ENCODE measurements at places on chromosomes 7 and 10. TPM values are rescaled to one million over a fixed set of nuclear protein-coding genes. Genes with fewer than 3 reads are reported as not detected.

- no peaks in the 10 kb centered on the region for H3K27me3 ChIP-seq
- H3K27ac ChIP-seq, result no peak overlapping the region
- H3K36me3 ChIP-seq, result no peaks in the 10 kb centered on the region
- no peaks in the 10 kb centered on the region for H3K4me1 ChIP-seq
- no peak overlapping the region for H3K4me3 ChIP-seq
Observed at GRCh38 chr10:3397846-3398245, 225.3 kb upstream of the PITRM1 start.

DNA sequence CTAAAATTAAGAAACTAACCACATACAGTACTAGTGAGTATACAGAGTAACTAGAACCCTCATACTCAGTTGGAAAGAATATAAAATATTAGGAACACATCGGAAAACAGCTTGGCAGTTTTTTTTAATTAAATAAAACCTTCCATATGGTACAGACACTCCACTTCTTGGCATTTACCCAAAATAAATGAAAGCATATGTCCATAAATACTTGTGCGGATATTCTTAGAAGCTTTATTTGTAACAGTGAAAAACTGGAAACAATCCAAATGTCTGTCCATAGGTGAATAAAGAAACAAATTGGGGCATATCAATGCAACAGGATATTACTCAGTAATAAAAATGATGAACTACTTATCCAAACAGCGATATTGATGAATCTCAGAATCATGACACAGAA is 410.0 kb downstream of the HTR7 start:
- DNase-seq, result no peak
- H3K4me1 ChIP-seq, result no peaks in the 10 kb centered on the region
- no peak overlapping the region for H3K27ac ChIP-seq
- no peaks in the 10 kb centered on the region for H3K36me3 ChIP-seq
- H3K4me3 ChIP-seq, result no peak overlapping the region

- peaks cover 41% of the 10 kb centered on the region for H3K4me1 ChIP-seq
- H3K36me3 ChIP-seq, result peaks cover 19% of the 10 kb centered on the region
- no peak for DNase-seq
- no peak overlapping the region for H3K27ac ChIP-seq
- no peak overlapping the region for H3K4me3 ChIP-seq
Observed at GRCh38 chr7:37417107-37417474, 31.6 kb downstream of the ELMO1 start.

- H3K27ac ChIP-seq, result no peak overlapping the region
- peaks cover 17% of the 10 kb centered on the region for H3K27me3 ChIP-seq
- H3K36me3 ChIP-seq, result no peaks in the 10 kb centered on the region
Observed at GRCh38 chr7:27389496-27389895, 146.9 kb downstream of the EVX1 start.

Gene KLF14
- not detected for total RNA-seq

- no peak overlapping the region for H3K4me3 ChIP-seq
- peaks cover 1% of the 10 kb centered on the region for H3K27me3 ChIP-seq
- DNase-seq, result peak; percentile 51
Observed at GRCh38 chr7:89232-90019, 102.9 kb upstream of the FAM20C start.

DNA sequence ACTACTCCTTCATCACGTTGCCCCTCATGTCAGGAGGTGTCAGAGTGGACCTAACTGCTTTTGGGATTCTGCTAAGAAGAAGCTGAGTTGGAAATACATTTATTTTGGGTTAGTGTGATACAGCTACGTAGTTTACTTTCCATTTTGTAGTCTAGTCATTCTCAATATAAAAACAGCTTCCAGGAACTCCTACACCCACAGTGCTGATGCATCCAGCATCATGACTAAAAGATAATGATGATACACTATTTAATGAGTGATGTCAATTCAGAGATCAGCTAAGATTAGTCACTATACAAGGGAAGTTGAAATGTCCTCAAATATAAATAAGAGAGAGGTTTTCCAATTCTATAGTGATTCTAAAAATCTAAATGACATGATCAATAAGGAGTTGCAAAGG is 264.2 kb upstream of the SLC26A5 start:
- no peaks in the 10 kb centered on the region for H3K27me3 ChIP-seq
- H3K27ac ChIP-seq, result no peak overlapping the region
- H3K36me3 ChIP-seq, result no peaks in the 10 kb centered on the region
- H3K4me3 ChIP-seq, result no peak overlapping the region
- no peak for DNase-seq
- no peaks in the 10 kb centered on the region for H3K4me1 ChIP-seq

DNA sequence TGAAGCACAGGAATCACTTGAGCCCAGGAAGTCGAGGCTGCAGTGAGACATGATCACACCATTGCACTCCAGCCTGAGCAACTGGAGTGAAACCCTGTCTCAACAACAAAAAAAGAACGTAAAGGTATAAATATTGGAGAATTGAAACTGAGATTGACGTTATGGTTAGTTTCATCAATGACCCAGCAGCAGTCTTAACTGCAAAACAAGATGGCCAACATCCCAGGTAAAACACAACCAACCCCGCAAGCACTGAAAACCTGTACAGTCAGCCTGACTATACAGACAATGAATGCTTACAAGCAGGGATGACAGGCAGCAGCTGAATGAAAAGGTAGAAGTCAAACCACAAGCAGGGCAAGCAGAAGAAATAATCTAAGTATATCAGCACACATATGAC is 34.7 kb downstream of the WAPL start:
- H3K36me3 ChIP-seq, result peaks cover 29% of the 10 kb centered on the region
- DNase-seq, result no peak
- no peak overlapping the region for H3K4me3 ChIP-seq
- no peak overlapping the region for H3K27ac ChIP-seq

DNA sequence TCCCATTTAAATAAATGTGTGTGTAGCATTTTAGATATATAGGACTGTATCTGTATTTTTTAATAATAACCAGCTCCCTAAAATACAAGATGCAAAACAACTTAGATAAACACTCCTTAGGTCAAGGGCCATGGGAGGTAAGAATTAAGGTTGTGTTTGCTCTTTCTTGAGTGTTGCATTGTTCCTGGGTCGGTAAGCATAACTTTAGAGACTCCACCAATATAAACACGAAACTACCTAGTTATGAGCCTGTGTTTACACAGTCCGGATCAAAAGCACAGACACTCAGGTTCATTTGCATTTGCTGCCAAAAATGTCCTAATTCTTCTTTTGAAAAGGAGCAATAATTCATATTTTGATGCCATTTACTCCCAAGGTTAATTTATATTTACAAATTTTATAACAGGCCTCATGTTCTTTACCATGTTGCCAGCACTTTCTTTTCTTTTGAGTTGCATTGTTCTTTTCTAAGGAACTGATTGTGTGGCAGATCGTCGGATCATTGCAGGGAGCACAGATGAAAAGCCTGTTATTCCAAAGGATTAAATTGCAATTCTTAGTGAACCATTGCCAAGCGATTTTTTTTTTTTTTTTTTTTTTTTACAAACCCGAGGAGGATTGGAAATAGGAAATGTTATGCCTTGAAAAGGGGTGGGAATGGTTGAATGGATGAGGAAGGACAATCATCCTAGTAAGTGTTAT is 45.8 kb upstream of the GLCCI1 start:
- H3K27ac ChIP-seq, result no peak overlapping the region
- H3K36me3 ChIP-seq, result no peaks in the 10 kb centered on the region
- H3K4me1 ChIP-seq, result peaks cover 26% of the 10 kb centered on the region
- H3K27me3 ChIP-seq, result no peaks in the 10 kb centered on the region
- DNase-seq, result no peak

DNA sequence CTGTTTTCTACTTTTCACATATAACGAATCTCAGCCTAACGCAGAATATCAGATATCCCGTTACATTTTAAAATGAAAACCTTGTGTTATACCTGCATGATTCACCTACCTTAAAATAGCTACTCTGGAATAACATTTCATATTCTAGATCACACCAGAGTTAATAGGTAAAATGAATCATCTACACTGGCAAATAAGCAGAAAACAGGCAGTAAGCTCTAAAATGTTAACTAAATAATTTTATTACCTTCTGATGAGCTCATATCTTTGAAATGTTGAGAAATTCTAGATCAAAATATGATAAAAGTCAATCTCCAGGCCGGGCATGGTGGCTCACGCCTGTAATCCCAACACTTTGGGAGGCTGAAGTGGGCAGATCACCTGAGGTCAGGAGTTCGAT is 71.3 kb downstream of the CPEB3 start:
- no peaks in the 10 kb centered on the region for H3K27me3 ChIP-seq
- no peak overlapping the region for H3K27ac ChIP-seq
- H3K4me3 ChIP-seq, result no peak overlapping the region
- H3K4me1 ChIP-seq, result no peaks in the 10 kb centered on the region
- no peaks in the 10 kb centered on the region for H3K36me3 ChIP-seq
- DNase-seq, result no peak

DNA sequence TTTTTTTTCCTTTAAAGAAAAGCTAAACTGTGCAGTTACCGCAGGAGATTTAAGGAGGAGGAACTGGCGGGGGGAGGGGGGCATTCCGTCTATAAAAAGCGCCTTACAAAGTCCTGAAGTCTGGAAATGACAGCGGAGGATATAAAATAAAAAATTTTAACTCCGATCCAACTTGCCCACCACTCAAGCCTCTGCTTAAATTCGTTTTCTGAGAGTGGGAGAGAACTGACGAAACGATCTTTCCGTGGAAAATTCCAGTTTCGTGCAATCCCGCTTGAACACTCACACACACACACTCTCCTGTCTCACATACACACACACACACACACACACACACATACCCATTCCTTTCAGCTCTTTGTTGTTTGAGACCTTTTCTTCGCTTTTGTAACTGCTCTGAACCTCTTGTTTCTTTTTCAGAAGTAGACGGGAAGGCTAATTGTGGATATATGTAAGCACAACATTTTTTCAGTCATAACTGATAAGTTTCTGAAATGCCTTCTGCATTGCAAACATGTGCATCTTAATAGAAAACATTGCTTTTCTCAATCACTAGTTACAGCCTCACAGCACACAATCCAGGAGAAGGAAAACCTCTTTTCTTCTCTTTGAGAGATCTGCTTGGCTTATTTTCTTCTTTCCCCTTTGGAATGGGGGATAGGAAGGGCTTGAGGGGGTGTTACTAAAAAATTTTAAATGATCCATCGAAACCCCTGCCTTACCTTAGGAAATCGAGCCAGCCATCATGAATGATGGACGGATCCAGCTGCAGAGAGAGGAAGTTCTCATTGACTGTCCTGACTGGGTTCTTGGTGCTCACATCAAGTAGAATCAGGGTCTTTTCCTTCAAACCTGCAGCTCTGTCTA is 628 bp downstream of the HPSE2 start:
- H3K27ac ChIP-seq, result no peak overlapping the region
- no peaks in the 10 kb centered on the region for H3K36me3 ChIP-seq

DNA sequence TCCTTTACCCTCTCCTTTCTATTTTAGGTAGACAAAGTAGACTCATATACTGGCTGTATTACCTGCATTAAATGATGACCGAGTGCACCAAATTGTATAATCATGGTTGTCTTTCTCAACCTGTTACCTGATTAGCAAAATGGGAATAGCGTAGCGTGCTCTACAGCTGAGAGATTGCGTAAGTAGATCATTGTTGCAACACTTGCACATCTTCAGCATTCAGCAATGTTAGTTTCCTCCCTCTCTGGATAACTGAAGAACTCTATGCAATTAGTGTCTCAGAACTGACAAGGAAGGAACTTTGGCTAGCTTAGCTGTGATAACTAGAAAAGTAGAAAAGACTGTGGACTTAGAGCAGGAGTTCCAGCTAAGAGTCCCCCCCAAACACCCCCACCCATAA is 787.4 kb downstream of the PHTF2 start:
- no peak for DNase-seq
- no peak overlapping the region for H3K27ac ChIP-seq
- H3K4me3 ChIP-seq, result no peak overlapping the region
- H3K4me1 ChIP-seq, result no peaks in the 10 kb centered on the region
- no peaks in the 10 kb centered on the region for H3K27me3 ChIP-seq

Gene COX15
- 35.3 TPM for total RNA-seq

Gene PDK4
- not detected for total RNA-seq

DNA sequence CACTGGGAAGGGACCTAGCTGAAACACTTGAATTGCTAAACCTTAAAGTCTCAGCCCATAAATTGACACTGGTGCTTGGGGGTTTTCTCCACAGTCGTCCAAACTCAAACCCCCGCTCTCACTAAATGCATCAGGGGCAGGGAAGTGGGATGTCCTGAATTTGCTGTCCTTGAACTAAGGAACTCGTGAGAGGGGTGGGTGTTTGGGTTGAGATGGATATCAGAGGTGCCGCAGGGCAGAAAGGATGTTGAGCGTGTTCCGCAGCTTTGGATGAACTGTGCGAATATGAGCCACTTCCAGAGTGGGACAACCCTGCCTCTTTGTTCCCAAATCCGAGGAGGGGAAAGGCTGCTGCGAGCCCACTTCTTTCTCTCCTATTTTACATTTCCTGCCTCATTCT is 90.3 kb upstream of the LYZL2 start:
- no peak for DNase-seq
- no peaks in the 10 kb centered on the region for H3K27me3 ChIP-seq
- no peak overlapping the region for H3K27ac ChIP-seq
- no peak overlapping the region for H3K4me3 ChIP-seq

DNA sequence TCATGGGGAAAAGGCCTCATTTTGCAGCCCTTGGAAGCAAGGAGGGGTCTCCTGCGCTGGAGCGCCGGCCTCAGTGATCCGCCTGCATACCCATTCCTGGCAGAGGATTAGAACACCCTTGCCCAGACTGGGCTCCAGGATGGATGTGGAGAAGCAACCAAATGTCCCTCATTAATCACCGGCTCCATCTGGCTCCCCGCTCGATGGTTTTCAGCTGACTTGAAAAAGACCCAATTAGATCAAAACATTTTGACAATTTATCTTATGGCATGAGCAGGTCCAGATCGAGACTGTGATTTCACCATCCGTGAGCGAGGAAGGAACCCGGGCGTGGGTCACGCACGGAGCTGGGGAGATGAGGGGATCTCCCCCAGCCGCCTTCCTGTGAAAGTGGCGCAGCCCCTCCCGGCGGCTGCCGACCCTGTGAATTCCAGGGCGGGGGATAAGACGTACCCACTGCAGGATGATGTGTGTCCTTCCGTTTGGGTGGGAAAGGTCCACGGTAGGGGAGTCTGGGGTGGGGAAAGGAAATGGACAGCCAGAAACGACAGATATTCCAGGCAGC is 141.6 kb downstream of the EMX2 start:
- H3K27ac ChIP-seq, result no peak overlapping the region
- H3K27me3 ChIP-seq, result peaks cover 9% of the 10 kb centered on the region
- no peaks in the 10 kb centered on the region for H3K36me3 ChIP-seq
- no peak for DNase-seq
- no peak overlapping the region for H3K4me3 ChIP-seq

GRCh38 chr7:135098391-135098790 is 49.5 kb upstream of the TMEM140 start:
- H3K27me3 ChIP-seq, result no peaks in the 10 kb centered on the region
- H3K27ac ChIP-seq, result no peak overlapping the region
- DNase-seq, result no peak
- H3K36me3 ChIP-seq, result peaks cover 3% of the 10 kb centered on the region
- H3K4me3 ChIP-seq, result no peak overlapping the region
- peaks cover 2% of the 10 kb centered on the region for H3K4me1 ChIP-seq

Gene BAIAP2L1
- 1.7 TPM for total RNA-seq
